ENCODE measurements at places on chromosomes 16 and 17.

GRCh38 chr17:51064061-51064735 lies 56.5 kb downstream of the SPAG9 start:
- DNase-seq: no peak

DNA sequence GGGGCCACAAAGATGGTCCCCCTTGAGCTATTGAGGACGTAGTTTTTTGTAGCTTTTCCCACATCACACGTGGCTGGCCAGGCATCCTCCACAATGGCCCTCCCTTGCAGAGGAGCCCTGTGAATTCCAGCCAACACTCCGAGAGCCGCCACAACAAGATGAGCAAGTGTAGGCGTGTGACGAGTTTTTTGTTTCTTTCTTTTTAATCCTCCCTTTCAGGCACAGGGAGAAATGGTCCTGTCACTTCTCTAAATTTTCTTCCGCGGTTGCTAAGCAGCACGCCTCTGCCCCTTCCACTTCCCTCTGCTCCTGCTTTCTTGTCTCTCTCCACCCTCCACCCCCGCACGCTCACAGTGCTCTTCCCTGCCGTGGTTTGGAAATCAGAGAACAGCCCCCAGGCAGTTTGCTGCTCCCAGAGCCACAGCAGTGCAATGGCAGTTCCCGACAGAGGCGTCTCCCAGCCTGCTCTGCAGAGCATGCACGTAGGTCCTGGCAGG lies 68.0 kb upstream of the MRTFB start:
- DNase-seq: no peak

- no peak for DNase-seq
These were observed 72.2 kb upstream of the CREBBP start for GRCh38 chr16:3952737-3953131.

DNA sequence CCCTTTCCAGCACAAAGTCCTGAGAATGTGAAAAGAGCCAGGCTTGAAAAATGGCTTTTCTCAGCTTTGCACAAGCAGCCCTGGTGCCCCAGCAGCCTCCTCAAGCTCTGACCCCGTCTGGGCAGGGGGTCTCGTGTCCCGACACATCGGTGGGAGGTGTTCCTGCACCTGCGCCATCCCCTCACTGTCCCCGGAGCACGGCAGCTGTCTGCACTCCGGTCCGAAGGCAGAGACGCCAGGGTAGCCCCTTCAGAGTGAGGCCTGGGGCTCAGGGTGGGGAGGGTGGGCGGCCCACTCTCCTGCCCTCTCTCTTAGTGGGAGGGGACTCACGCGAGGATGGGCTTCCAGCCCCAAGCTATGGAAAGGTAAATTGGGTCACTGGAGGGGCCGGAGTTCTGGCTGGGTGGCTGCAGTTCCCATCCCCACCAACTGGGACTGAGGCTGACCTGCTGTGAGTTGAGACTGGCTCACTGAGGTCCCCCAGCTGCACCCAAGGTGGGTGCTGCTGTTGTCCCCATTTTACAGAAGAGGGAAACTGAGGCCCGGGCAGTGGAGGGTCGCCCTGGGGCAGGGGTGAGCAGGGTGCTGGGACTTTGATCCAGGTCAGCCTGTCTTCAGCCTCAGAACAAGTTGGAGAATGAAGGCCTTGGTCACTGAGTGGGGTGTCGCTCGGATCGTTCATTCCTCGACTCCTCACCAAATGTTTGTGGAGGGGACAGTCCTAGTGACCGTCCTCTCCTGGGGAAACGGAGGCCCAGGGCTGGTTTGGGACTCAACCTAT lies 2.3 kb upstream of the BAIAP3 start:
- DNase-seq: no peak

DNA sequence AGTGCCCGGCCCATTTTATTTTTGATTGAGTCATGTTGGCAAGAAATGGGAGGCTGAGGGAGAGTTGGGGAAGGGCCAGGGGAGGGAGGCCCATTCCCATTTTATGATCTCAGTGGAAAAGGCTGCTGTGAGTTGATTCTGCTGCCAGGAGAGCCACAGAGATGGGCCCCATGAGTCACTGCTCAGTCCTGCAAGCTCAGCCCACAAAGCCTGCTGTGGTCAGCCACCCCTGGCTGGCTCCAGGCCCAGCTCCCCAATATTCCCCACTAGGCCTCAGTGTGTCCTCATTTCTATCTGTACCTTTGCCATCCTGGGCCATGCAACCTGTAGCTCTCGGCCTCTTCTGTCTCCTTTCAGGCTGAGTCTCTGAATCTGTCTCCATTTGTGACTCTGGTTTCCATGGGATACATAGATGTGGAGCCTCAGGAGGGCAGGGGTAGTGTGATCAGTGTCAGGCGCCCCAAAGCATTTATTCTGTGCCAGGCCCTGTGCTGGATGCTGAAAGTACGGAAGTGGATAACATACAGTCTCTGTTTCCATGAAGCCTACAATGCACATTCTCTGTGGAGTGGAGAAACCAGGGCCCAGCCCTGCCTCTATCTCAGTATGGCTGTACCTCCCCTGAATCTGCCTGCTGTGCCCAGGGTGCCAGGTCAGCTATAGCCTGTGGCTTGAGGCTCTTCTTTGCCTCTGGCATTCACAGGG lies 1.9 kb upstream of the PLEKHG4 start:
- no peak for DNase-seq

DNA sequence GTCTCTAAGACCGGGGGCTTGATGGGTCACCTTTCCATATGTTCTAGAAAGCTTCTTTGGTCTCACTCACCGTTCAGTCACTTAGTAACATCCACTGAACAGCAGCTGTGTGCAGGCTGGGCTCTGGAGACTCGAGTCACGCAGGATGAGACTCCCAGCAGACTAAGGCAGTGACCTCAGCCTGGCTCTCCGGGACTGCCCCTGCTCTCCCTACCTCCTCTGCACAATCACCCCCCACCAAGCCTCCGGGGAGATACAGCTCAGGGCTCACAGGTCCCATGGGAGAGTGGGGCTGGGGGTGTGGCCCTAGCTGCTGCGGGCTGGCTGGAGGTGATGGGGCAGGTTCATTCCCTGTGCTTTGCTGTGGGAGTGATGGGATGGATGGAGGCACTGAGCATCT lies 14.1 kb downstream of the FLYWCH2 start:
- no peak for DNase-seq

DNA sequence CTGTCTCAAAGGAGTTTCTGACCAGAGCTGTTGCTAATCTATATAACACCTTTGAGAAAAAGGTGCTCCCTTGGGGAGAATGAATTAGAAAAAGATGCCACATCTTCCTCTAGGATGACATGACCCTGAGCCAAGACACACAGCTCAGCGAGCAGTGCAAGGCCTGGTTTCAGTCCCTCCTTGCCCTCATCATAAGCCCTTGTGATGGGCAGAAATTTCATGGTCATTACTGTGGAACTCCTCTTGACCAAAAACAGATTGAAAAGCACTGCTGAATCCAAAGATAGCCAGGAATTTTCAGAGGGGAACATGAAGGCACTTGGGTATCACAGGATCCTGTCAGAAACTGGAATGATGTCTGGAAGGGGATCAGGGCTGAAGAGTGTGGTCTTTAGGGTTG lies 74.1 kb upstream of the IRX6 start:
- no peak for DNase-seq

- DNase-seq: no peak
These were observed 33.9 kb upstream of the GSE1 start for GRCh38 chr16:85579191-85579590.

- DNase-seq: no peak
These were observed 31.2 kb upstream of the ENPP7 start for GRCh38 chr17:79699386-79700036.

- DNase-seq: no peak
These were observed 295.7 kb upstream of the FOXF1 start for GRCh38 chr16:86214326-86215232.

DNA sequence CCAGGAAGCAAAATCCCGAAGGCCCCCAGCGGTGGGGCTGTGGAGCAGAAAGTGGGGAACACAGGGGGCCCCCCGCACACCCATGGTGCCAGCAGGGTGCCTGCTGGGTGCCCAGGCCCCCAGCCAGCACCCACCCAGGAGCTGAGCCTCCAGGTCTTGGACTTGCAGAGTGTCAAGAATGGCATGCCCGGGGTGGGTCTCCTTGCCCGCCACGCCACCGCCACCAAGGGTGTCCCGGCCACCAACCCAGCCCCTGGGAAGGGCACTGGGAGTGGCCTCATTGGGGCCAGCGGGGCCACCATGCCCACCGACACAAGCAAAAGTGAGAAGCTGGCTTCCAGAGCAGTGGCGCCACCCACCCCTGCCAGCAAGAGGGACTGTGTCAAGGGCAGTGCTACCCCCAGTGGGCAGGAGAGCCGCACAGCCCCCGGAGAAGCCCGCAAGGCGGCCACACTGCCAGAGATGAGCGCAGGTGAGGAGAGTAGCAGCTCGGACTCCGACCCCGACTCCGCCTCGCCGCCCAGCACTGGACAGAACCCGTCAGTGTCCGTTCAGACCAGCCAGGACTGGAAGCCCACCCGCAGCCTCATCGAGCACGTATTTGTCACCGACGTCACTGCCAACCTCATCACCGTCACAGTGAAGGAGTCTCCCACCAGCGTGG lies 6.5 kb downstream of the CBX2 start:
- no peak for DNase-seq

DNA sequence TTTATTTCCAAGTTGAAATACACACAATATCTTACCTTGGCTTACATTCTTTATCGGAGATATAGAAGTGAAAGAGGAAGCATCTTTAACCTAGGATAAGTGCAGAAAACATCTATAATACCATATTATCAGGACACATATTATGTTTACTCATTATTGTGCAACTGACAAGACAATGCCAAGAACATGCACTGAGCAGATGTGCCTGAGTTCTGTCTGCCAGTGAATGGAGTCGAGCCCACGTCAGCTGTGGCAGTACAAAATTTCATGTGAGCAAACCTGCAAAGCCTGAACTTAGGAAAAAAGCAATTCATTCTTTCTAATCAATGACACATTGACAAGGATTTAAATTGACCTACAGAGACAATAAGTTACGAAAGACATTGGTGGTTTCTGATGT lies 154.4 kb downstream of the AXIN2 start:
- DNase-seq: no peak

GRCh38 chr16:4803401-4803844 lies 990 bp upstream of the ROGDI start:
- no peak for DNase-seq

GRCh38 chr16:49472598-49472997 lies 99.0 kb downstream of the C16orf78 start:
- no peak for DNase-seq

DNA sequence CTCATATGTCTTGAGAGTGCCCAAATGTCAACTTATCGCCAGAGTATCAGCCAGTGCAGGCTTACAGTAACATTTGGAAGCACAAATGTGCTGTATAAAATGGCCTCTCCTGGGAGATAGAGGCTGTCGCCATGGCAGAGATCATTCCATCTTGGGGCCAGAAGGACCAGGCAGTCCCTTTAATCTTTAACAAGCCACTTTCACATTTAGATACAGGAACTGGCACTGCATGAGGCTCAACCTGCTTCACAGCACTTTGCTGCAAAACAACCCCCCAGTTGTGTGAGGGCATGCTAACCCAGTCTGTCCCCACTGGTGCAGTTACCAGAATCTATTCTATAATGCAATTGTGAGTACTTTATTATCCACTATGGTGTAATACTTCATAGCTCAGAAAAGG lies 4.7 kb upstream of the RFFL start:
- no peak for DNase-seq

DNA sequence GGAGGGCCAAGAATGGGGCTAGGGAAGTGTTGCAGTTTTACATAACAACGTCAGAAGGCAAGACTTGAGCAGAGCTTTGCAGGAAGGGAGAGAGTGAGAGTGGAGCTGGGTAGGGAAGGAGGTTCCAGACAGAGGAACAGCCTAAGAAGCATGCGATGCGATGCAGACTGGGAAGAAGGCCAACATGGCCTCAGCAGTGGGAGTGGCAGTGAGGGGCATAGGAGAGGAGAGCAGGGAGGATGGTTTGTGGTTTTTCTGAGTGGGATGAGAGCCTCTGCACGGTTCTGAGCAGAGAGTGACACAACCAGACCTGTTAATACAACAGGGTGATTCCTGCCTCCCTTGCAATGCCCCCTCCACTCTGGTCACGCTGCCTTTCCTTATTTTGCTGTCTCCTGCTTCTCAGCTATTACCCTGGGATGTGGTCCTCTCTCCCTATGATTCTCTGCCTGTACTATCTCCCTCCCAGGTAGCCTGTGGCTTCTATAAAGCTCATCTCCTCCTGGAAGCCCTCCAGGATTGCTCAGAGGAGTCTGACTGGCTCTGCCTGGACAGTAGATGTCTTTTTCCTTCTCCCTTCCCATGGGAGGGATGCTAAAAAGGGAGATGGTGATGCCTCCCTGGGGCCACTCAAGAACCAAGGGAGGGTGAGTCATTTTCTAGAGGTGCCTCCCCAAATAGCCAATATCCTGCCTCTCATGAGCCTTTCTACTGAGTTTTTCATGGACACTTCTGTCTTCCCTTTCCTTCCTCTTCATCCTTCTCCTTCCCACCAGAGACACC lies 38.7 kb upstream of the NGFR start:
- no peak for DNase-seq

GRCh38 chr16:907361-907760 lies 63.4 kb downstream of the LMF1 start:
- DNase-seq: no peak

DNA sequence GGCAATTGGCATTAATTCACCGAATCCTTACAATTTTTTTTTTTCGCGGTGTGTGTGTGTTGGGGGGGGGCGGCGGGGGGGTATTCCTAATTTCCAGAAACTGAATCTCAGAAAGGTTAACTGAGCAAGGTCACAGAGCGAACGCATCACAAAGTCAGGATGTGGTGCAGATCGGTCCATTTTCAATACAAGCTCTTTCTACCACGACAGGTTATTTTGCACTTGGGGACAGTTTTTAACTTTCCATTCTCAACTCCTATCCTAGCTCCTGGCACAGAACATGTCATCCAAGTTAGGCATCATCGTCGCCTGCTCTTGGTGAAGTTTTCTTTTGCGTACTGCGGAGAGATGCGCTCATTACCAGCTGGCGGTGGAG lies 15.4 kb upstream of the ERN1 start:
- DNase-seq: no peak

DNA sequence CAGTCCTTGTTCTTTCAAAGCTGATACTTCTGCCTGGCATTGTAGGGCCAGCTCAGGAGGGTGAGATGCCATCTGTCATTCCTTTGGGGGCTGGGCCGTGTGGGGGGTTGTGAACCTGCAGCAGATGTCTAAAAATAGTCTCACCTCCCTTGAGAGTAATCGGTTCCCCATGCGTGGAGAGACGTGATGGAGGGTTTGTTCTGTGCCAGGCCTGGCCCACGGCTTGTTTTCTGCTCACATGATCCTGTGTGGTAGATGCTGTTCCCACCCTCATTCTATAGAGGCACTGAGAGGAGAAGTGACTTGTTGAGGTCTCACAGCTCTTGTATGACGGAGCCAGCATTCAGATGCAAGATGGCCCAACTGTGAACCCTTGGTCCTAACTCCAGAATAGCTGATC lies 4.6 kb downstream of the IRF8 start:
- DNase-seq: no peak

DNA sequence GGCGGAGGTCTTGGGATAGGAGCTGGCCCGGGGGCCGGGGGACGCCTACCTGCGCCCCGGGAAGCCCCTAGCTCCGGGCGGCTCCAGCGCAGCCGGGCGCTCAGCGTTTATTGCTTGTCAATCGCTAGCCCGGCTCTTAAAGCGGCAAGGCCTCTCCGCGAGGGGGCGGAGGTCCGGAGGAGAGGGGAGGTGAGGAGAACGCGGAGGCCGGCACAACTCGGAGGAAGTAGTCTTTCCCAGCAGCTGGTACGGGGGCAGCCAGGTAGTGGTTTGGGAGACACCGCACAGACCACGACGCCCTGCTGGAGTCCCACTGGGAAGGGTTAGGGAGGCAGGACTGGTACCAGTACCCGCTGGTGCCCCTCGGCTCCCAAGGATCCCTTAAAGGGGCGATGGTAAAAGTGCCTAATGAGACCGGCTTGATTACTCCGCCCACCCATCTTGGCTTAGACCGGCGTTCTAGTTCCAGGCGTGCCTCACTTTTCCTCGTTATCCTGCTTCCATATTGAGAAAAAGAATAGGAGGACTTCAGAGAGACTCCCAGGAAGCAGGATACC lies at the start of gene MPP2:
MPP2 (minus strand) TSS at position 112 of the 557 bp plus-strand sequence. CDS start 3,076 bp downstream, outside the sequence.
- peak; percentile 40 for DNase-seq

Data from stimulated activated CD8-positive, alpha-beta memory T cell treated with anti-CD3 and anti-CD28 coated beads, Interleukin-2, amount 100 ng/mL, for 48 hours (primary cell).